Smooth muscle cell of the umbilical artery (primary cell): ENCODE measurements at places on chromosomes 6 and 20. TPM values are rescaled to one million over a fixed set of nuclear protein-coding genes. Genes with fewer than 3 reads are reported as not detected.

Gene LRFN2
- not detected in 2 replicates for total RNA-seq

Gene IL20RA
- total RNA-seq = not detected in 2 replicates

Gene DEF6
- 1.2 TPM in 2 replicates for total RNA-seq

Gene IL17A
- not detected in 2 replicates for total RNA-seq

Gene ULBP1
- total RNA-seq = under 0.01 and 0.09 TPM in 2 replicates

Gene MYLIP
- total RNA-seq = 5.6 and 6.8 TPM in 2 replicates

Gene SLC17A3
- not detected in 2 replicates for total RNA-seq

Gene UQCC2
- 12.0 and 27.3 TPM in 2 replicates for total RNA-seq

Gene OVOL2
- not detected in 2 replicates for total RNA-seq

Gene COL9A1
- not detected in 2 replicates for total RNA-seq

Gene OXT
- total RNA-seq = not detected in 2 replicates

Gene CALHM6
- total RNA-seq = 0.42 and 2.1 TPM in 2 replicates

Gene VNN1
- total RNA-seq = not detected in 2 replicates

Gene GNMT
- 0.30 TPM in 1 of 2 replicates, not detected in the other for total RNA-seq

Gene TRAPPC3L
- 0.30 TPM in 1 of 2 replicates, not detected in the other for total RNA-seq

Gene BAK1
- 14.8 and 19.7 TPM in 2 replicates for total RNA-seq

Gene TFAP2B
- total RNA-seq = not detected in 2 replicates

Gene PERP
- total RNA-seq = 13.4 and 21.5 TPM in 2 replicates

Gene ZNF292
- total RNA-seq = 34.1 and 37.6 TPM in 2 replicates

Gene OPRL1
- total RNA-seq = 3.0 TPM in 2 replicates

Gene BTN1A1
- not detected in 2 replicates for total RNA-seq

Gene SLCO4A1
- total RNA-seq = under 0.01 and 1.5 TPM in 2 replicates

Gene SALL4
- 0.59 and 2.0 TPM in 2 replicates for total RNA-seq

Gene ALDH8A1
- total RNA-seq = 0.30 and 3.8 TPM in 2 replicates

Gene CCN6
- total RNA-seq = not detected in 2 replicates

Gene SIRPA
- total RNA-seq = 12.9 and 16.9 TPM in 2 replicates

Gene ELOVL2
- total RNA-seq = 0.65 and 0.89 TPM in 2 replicates

Gene GRIK2
- total RNA-seq = 9.6 and 10.4 TPM in 2 replicates

Gene ABHD16B
- total RNA-seq = 0.09 TPM in 1 of 2 replicates, not detected in the other

Gene MACROD2
- 1.8 and 2.6 TPM in 2 replicates for total RNA-seq

Gene NMBR
- not detected in 2 replicates for total RNA-seq

Gene IPCEF1
- not detected in 2 replicates for total RNA-seq

Gene MRPL18
- 65.3 and 66.8 TPM in 2 replicates for total RNA-seq

Gene SGK2
- total RNA-seq = under 0.01 and 0.74 TPM in 2 replicates

Gene SIRPD
- not detected in 2 replicates for total RNA-seq

Gene SLC44A4
- 0.05 and 0.30 TPM in 2 replicates for total RNA-seq

Gene MRAP2
- total RNA-seq = 0.23 and 0.59 TPM in 2 replicates

Gene MUCL3
- not detected in 2 replicates for total RNA-seq

Gene CCN2
- 176 and 540 TPM in 2 replicates for total RNA-seq

Gene PKIG
- 19.1 and 24.6 TPM in 2 replicates for total RNA-seq

Gene METTL24
- total RNA-seq = not detected in 2 replicates

Gene ZSCAN23
- total RNA-seq = 3.3 and 7.4 TPM in 2 replicates

Gene OPN5
- total RNA-seq = not detected in 2 replicates
